ENCODE measurements at places on chromosomes 7 and 10. TPM values are rescaled to one million over a fixed set of nuclear protein-coding genes. Genes with fewer than 3 reads are reported as not detected.
A peak's percentile ranks its signal among the peaks of the same experiment; 100 is the strongest.

The MACC1 gene
- 0.14 TPM for total RNA-seq

The DGKI gene
- 1.8 TPM for total RNA-seq

DNA sequence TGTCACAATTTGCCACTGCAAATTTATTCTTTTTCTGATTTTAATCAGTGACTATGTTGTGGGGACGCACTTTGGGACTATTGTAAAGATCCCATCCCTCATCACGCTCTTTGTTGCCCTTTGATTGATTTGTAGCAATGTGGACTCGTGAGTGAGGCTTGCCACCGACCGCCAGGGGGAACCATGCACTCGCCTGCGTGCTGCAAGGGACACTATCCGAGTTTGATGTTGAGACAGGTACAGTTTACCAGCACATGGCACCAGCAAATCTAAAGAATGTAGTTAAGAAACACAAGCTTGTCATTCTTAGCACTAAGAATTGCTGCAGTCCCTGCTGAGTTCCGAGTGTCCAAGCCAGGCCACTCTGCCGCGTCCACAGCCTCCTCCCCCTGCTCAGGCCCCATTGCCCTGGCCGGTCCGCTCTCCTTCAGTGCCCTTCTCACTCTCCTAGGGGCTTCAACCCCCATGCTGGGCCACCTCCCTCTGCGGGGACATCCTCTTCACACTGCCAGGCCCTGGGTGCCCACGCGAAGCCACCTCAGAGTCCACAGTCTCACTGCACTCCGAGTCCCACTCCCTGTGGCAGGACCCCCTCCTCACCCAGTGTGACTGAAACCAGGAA lies 2.0 kb upstream of the SFTPA2 start:
- no peak overlapping the region for H3K27ac ChIP-seq
- peaks cover 8% of the 10 kb centered on the region for H3K4me1 ChIP-seq

- peaks cover 39% of the 10 kb centered on the region for H3K4me1 ChIP-seq
- peak overlapping the region; percentile 98 for H3K27ac ChIP-seq
Observed at GRCh38 chr7:32496052-32496813, 944 bp downstream of the AVL9 start.

The FZD8 gene
- 0.21 TPM for total RNA-seq

DNA sequence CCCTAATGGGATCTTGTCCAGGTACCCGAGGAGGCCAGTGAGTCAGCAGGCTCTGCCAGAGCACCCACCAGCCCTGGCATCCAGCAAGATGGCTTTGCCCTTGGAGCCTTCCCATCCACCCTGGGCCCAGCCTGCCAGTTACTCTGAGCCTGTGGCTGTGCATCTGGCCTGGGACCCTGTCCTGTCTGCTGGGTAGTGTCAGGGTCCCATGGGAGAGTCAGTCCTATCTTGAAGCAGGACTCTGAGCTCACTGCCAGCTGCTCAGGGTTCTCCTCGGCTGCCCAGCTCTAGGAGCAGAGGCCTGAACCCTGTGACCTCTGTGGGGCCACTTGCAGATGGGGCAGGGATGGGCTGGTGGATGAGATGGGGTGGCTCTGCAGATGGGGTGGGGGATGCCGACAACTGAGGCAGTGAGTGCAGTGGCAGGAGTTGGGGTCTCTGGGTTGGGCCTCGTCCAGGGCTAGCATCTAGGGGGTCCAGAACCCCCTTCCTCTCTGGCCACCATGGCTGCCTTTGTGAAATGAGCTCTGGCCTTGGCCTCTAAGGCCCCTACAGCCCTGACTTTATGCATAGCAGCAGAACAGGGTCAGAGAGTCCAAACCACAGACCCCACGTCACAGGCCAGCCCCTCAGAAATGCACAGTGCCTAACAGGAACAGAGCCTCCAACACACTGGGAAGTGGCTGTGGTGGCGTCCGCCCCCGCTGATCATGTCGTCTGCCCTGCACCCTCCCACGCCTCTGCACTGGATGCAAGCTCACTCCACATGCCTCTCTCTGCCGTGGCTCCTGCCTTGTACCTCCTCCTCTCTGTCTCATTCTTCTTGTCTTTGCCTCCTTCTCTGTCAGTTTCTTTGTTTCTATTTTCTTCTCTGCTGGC lies 88.1 kb upstream of the RET start:
- H3K36me3 ChIP-seq, result no peaks in the 10 kb centered on the region
- H3K27me3 ChIP-seq, result no peaks in the 10 kb centered on the region
- H3K27ac ChIP-seq, result peak overlapping the region; percentile 7
- no peak overlapping the region for H3K4me3 ChIP-seq

The TMEM213 gene
- not detected for total RNA-seq

DNA sequence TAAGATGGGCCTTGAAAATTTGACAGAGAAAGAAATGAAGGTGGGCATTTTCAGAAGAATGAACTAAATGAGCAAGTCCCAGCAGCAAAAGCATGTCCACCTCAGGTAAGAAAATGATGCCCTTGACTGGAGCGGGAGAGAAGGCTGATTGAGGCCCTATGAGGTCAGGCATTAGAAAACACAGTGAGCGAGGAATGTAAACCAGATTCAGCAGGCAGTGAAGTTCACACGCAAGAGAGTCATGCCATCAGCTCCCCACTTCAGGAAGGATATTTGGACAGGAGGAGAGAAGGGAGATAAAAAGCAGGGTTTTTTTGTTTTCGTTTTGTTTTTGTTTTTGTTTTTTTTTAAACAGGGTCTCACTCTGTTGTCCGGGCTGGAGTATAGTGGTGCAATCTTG lies 166.4 kb downstream of the PPP1R17 start:
- DNase-seq, result no peak
- H3K27me3 ChIP-seq, result no peaks in the 10 kb centered on the region
- no peak overlapping the region for H3K4me3 ChIP-seq
- H3K27ac ChIP-seq, result no peak overlapping the region
- no peaks in the 10 kb centered on the region for H3K4me1 ChIP-seq
- no peaks in the 10 kb centered on the region for H3K36me3 ChIP-seq

GRCh38 chr7:18590744-18591340 lies 95.3 kb downstream of the HDAC9 start:
- H3K27me3 ChIP-seq, result no peaks in the 10 kb centered on the region
- H3K4me3 ChIP-seq, result no peak overlapping the region
- no peak for DNase-seq
- H3K4me1 ChIP-seq, result no peaks in the 10 kb centered on the region

The SFMBT2 gene
- total RNA-seq, result 23.1 TPM

The RPEL1 gene
- total RNA-seq, result 0.10 TPM

The UPK3B gene
- total RNA-seq, result not detected

- no peak overlapping the region for H3K27ac ChIP-seq
- no peak for DNase-seq
- no peaks in the 10 kb centered on the region for H3K36me3 ChIP-seq
- H3K27me3 ChIP-seq, result peaks cover 12% of the 10 kb centered on the region
Observed at GRCh38 chr10:113752553-113752952, 1.1 kb downstream of the PLEKHS1 start.
